ENCODE measurements at places on chromosomes 16 and 17.

GRCh38 chr16:72952811-72953271 is 95.1 kb downstream of the ZFHX3 start:
- no peak for DNase-seq

- DNase-seq: no peak
Measured at GRCh38 chr16:2195322-2196161, 863 bp downstream of the CASKIN1 start.

- DNase-seq: no peak
Measured at GRCh38 chr17:35730400-35731005, 936 bp upstream of the RASL10B start.

DNA sequence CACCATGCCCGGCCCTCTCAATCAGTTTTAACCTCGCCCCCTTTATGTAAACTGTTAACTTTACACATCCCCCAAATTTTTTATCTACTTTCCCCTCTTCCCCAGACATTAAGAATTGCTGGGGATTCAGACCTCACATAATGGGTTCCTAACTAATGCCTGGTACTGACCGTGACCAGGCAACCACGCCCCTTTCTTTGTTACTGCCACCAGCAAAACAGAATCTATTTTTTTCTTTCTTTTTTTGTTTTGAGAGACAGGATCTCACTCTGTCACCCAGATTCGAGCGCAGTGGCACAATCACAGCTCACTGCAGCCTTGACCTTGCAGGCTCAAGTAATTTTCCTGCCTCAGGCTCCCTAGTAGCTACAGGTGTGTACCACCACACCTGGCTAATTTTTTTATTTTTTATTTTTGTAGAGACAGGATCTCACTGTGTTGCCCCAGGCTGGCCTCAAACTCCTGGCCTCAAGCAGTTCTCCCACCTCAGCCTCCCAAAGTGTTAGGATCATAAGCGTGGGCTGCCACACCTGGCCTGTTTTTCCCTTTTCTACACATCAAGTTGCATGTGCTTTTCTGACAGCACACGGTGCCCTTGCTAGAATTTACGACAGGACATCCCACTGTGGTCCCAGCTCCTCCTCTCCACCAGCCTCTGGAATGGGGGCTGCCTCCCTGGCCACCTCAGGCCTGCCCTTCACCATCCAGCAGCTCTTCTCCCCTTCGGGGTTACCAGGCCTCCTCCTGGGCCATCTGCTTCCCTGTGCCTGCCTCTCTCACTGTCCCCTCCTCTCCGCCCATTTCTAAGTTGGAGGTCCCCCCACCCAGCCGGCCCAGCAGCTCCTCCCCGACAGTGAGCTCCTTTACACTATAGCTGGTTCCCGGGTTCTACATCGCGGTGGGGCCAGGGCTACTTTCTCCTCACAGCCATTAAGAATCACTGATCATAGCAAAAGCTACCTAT is 10.8 kb downstream of the CPNE2 start:
- no peak for DNase-seq

- no peak for DNase-seq
Measured at GRCh38 chr16:79740252-79740651, 139.7 kb upstream of the MAF start.

GRCh38 chr16:10657925-10658324 is 36.8 kb downstream of the TEKT5 start:
- no peak for DNase-seq

DNA sequence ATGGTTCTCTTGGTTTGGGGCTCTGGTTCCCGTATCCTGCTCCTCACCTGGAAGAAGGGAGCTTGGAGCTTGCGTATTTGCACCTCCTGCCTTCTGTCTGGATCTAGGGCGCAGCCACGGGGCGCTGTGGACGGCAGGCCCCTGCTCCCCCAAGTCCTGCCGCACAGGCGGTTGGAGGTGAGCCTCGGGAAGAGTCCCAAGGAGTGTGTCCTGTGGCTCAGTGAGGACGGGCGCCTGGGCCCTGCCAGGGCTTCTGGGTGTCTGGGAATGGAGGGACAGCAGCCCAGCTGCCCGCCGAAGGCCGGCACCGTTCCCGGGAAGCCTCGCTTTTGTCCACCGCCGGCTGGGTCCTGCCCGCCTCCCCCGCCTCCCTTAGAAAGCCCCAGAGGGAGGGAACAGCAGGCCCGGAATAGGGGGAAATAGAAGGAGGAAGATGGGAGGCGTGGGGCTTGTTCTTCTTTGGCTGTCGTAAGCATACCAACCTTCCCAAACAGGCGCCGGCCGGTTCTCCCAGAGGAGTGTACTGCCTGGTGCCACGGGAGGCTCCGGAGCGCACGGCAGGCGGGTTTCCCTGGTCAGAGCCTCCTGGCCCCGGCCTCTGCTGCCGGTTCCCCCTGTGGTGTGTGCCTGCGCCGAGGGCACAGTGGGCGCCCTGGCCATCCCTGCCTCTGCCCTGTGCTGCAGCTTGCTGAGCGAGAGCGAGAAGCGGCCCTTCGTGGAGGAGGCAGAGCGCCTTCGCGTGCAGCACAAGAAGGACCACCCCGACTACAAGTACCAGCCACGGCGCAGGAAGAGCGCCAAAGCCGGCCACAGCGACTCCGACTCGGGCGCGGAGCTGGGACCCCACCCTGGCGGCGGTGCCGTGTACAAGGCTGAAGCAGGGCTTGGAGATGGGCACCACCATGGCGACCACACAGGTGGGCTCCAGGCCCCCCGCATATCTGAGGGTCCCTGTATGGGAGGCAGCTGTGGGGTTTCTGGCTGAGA is 1.8 kb downstream of the SOX8 start:
- no peak for DNase-seq

- DNase-seq: no peak
Measured at GRCh38 chr17:49618028-49618611, 42.4 kb downstream of the NXPH3 start.

GRCh38 chr16:28181515-28181914 is 30.2 kb downstream of the XPO6 start:
- DNase-seq: no peak

- no peak for DNase-seq
Measured at GRCh38 chr16:85202051-85202601, 89.9 kb upstream of the CIBAR2 start.

DNA sequence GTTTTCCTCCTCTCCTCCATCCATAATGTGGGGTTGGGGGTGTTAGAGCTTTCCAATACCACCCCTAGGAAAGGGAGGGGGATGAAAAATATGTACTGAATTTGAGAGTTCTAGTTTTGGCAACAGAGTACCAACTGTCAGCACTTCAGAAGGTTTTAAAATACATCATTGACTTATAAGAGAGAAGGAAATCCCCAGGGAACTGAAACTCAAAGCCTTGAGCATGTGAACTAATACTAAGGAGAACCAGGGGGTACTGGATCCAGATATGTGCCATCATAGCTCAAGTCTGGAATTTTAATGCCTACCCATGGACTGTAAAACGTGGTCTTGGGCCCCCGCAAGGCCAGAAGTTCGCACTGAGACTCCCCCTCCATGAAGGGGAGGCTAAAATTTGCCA is 15.8 kb downstream of the CACNG5 start:
- DNase-seq: no peak

DNA sequence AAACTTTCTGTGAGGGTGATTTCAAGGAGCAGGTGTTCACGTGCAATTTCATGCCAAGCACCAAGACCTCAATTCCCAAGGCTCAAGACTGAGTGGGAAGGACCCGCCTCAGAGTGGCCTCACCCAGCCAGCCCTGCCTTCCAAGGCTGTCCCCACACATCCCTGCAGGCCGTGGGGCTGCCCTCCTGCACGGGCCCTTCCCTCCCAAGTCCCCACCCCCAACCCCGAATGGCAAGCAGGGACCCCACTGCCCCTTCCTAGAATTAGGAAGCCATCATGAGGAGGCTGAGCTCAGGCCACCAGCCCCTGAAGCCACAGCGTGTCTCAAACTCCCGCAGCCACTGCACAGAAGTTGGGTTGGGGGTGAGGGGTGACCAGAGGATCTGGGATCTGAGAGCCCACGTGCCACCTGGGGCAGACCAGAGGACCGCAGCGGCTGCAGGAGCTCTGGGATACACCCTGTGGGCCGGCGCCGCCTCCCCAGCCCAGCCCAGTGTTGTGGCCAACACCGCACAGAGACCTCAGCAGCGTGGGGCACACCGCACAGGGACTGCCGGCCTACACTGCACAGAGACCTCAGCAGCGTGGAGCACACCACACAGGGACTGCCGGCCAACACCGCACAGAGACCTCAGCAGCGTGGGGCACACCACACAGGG is 20.7 kb downstream of the GNPTG start:
- no peak for DNase-seq

DNA sequence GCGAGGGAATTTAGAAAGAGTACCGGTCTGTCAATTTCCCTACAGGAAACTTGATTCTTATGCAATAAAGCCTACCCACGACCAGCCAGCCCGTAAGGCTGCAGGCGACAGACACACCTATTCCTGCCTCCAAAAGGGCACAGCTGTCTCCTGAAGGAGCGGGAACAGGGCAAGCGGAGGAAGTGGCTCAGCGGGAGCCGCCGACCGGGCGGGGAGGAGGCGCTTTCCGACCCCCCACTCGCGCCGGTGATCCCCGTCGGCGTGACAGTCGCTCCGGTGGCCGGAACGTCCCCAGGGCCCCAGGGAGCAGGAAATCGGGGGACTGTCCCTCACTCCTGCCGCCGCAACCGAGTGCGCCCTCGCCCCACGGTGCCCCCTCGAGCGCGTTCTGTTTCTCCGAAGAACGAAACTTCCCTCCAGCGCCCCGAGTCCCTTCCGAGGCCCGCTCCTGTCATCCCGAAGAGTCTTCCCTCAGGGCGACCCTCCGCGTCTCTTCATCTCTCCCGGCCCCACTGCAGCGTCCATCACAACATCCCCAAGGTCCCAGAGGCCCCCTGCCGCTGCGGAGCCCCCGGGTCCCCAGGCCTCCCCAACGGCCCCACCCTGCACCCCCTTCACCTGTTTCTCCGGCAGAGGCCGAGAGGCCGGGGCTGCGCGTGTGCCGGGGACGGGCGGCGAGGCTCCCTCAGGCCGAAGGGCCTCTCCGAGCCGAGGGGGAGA is 421 bp downstream of the STAT3 start:
- DNase-seq: no peak

DNA sequence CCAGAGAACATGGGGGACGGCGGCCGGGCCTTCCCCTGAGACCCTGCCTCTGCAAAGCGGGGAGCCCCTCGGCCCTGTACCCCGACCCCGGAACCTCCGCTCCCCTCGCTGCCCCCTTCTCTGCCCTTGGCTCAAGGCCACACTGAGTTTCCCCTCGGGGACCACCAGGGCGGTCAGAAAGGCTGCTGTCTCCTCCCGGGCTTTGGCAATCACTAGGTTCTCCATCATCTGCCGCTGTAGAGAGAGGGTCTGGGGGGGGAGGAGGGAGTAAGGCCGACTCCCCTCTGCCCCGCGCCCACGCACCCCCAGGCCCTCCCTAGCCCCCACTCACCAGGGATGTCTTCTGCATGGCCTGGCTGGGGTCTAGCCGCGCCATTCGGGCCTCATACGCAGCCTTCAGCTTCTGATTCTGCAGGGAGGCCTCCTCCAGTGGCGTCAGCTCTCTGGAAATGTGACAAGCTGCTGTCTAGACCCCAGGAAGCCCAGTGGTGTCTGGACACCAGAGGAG is 8.4 kb downstream of the VPS9D1 start:
- DNase-seq: no peak

DNA sequence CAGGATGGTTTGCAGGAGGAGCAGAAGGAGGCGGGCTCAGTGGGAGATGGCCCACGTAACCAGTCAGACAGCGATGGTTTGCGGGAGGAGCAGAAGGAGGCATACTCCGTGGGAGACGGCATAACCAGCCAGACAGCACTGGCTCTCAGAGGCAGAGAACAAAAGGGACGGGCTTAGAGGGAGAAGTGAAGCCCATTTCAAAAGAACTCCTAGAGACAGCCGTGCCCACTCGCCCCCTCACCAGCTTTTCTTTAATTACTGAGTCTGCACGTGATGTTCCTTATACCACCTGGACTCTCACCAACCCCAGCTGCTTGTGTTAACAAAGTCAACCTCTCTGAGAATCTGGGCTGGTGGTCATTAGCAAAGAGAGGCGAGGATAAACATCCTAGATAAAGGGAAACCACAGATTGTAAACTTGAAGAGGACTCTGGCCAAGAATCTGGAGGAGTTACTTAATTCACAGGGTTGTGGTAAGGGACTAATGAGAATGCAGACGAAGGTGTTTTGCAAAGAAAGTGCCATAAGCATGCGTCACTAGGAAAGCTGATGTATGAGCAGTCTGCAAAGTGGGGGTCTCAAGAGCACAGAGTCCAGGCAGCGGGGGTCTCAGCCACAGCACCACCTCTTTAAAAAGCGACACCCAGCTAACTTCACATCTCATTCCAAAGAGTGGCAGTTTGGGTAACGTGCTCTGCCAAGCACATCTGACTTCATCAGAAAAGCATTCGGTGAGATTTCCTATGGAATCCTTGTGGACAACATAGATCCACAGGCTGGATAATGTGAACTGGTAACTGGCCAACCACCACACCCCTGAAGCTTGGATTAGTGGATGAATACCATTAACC is 51.7 kb downstream of the NXN start:
- no peak for DNase-seq

DNA sequence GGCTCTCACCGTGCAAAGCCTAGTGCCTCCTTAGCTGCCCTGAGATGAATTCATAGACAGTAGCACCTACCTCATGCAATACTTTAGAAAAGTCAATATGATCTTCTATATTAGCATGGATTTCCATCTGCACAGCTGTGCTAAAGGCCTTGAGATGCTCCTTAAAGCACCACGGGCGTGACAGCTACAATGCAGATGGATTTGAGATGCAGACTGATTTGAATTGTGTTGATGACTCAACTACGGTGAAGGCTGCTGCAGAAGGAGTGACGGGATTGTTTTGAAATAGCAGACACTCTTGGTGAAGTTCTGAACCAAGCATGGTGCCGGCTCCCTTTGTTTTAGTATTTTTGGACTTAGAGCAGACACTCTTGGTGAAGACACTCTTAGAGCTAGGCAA is 88.2 kb downstream of the SPECC1 start:
- no peak for DNase-seq
